Stimulated activated CD4-positive, alpha-beta T cell treated with anti-CD3 and anti-CD28 coated beads, Interleukin-15, amount 100 ng/mL, for 24 hours (primary cell): ENCODE measurements at places on chromosomes 1 and 21.

DNA sequence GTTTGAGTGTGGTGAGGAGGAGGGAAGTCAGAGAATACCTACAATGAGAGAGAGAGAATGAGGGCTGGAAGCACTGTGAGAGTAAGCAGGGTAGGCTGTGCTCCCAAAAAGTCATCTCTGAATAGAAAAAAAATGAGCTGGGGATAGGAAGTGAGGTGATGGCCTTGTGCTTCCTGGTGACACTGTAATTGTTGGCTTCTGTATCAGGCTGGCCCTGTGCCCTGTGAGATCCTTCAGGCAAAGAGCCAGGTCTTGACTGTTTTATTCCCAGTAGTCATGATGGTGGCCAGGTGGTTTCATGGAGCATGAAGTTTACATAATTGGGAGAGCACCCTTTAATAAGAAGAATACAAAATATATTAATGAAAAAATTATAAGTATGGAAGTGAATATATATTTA lies 20.4 kb upstream of the SPATA6 start:
- no peak for DNase-seq

- no peak for DNase-seq
Observed at GRCh38 chr1:195373856-195374255, 1234.4 kb downstream of the KCNT2 start.

- no peak for DNase-seq
Observed at GRCh38 chr1:177858332-177858821, 111.5 kb downstream of the SEC16B start.

DNA sequence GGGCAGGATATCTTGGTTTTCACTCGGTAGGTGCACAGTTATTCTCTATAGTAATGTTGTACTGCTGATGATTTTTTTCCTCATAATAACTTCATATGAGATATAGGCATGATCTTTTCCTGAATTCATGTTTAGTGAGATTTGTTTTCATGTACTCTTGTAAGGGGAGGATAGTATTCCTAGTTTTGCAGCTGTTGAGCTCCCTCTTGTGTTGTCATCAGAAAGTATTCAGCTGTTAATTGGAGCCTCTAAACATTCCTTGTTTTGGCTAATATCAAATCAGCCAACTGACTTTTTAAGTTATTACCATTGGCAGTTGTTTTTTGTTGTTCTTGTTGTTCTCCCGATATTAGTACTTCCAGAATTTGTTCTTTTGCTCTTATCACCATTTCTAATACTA lies 24.4 kb downstream of the OR10R2 start:
- no peak for DNase-seq

GRCh38 chr1:230230948-230231773 lies 164.1 kb downstream of the GALNT2 start:
- DNase-seq, result no peak

GRCh38 chr1:186878356-186878755 lies 49.6 kb downstream of the PLA2G4A start:
- DNase-seq, result no peak

DNA sequence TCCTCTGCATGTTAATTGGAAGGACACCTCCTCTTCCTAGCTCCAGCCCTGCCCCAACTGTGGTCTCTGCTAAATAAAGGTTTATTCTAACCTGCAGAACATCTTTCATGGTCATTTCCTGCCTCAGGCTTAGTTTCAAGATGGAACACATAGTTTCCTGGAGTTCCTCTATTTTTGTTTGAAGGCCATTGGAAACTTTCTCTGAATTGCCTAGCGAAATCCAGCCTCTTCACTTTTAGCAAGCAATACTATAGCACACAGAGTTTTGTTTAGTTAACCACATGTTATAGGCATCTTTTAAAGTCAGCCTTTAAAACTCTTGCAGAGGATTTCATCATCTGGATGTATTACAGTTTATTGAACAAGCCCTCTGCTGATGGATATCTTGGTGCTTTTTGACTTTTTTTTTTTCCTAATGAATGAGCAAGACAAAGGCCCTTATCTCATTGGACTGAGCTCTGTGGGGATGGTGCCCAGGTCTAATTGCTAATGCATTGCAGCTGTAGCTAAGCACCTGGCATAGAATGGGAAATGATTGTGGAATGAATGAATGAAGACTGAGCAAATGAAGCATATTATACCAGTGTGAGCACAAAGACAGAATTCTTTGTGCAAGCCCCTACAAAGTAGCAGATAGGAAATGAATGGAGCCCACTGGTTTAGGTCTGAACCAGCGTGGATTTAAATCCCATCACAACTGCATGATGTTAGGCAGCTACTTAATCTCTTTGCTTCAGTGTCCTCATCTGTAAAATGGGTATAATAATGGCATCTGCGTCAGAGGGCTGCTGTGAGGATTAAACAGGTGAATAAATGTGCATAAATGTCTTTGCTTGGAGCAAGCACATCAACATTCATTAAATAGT lies 641 bp upstream of the CFAP107 start:
- DNase-seq, result no peak

DNA sequence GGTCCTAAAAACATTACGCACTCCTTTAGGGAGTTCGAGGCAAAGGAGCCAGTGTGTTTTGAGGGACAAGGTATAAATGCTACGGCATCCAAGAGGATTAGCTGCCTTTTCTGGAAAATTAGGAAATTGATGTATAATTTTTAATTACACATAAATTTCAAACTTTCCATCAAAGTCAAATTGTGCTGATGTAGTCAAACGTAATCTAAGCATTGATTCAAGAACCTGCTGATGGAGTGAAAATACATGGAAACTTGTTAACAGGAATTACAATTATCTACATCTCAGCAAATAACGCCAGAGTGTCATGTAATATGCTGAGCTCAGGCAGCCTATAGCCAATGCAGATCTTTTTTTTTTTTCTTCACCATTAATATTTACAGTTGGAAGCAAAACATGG lies 194.5 kb downstream of the CRB1 start:
- no peak for DNase-seq

GRCh38 chr1:60727552-60727951 lies 354.8 kb upstream of the NFIA start:
- no peak for DNase-seq

DNA sequence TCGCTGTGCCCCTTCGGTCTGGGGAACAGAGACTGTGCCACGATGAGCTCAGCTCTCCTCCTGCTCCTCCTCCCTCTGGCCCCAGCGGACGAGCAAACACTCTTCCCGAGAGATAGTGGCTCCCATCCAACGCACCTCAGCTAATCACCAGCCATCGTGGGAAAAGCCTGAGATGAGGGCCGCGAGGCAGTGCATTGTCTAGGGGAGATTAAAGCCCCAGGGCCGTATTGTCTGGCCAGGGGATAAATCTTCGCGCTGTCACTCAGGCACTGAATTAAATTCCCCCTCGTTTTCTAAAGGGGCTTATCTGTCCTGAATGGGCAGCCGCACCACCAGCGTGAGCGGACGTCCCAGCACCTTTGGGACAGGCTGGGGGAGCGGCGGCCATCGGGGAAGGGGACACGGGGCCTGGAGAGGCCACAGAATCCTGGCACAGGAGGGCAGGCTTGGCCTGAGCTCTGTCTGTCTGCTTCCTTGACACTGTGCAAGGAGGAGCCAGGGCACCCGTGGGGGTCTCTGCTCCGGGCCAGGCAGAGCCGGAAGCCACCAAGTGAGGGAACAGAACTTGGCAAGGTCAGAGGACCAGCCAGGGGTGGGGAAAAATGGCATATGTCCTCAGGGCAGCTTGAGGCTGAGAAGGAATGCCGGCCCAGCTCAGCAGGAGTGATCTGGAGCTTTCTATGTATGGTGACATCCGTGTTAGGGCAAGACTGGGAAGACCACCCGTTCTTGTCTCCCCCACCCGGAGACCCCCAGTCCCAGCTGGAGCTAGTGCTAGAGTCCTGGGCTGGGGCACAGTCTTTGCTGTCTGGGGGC lies 32.3 kb downstream of the PRDM16 start:
- DNase-seq, result no peak

- DNase-seq, result no peak
Observed at GRCh38 chr1:177163844-177164379, 600 bp downstream of the ASTN1 start.
